ENCODE measurements at places on chromosomes 6 and 20.

DNA sequence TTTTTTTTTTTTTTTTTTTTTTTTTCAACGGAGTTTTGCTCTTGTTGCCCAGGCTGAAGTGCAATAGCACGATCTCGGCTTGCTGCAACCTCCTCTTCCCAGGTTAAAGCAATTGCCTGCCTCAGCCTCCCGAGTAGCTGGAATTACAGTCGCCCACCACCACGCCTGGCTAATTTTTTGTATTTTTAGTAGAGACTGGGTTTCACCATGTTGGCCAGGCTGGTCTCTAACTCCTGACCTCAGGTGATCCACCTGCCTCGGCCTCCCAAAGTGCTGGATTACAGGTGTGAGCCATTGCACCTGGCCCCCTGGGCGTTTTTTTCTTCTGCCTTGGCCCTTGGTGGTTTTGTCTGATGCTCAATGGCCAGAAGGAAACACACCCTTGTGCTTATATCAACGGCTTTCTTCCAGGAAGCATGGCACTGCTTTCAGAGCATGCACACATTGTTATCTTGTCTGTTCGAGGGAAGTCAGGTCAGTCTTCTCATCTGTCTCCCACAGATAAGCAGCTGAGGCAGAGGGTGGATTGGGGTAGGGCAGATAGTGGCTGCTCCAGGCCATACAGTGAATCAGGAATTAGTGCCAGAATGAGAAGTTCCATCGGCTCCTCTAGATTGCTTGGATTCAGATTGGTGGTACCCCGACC is 203.1 kb downstream of the TSHZ2 start:
- H3K36me3 ChIP-seq = no peaks in the 10 kb centered on the region
- H3K4me3 ChIP-seq = no peak overlapping the region
- DNase-seq = no peak
- no peaks in the 10 kb centered on the region for H3K4me1 ChIP-seq
- no peaks in the 10 kb centered on the region for H3K27me3 ChIP-seq
- no peak overlapping the region for H3K27ac ChIP-seq

DNA sequence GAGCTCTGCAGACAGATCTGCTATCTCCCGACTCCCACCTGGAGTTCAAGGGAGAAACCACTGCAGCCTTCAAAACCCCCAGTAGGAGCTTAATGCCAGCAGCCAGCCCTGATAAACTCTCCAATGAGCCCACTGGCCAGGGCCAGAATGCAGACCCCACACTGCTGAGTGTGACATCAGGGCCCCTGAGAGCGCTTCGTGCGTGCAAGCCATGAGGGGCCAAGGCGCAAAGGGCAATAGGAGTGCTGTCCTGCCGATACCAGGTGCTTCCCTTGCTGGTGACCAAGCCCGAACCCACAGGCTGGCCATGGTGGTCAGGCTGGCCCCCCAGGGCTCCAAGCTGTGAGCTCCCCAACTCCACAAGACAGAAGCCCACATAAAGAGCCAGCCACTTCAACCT is 33.2 kb upstream of the CST7 start:
- no peak overlapping the region for H3K4me3 ChIP-seq
- DNase-seq = no peak
- H3K27ac ChIP-seq = no peak overlapping the region
- no peaks in the 10 kb centered on the region for H3K27me3 ChIP-seq
- no peaks in the 10 kb centered on the region for H3K36me3 ChIP-seq

DNA sequence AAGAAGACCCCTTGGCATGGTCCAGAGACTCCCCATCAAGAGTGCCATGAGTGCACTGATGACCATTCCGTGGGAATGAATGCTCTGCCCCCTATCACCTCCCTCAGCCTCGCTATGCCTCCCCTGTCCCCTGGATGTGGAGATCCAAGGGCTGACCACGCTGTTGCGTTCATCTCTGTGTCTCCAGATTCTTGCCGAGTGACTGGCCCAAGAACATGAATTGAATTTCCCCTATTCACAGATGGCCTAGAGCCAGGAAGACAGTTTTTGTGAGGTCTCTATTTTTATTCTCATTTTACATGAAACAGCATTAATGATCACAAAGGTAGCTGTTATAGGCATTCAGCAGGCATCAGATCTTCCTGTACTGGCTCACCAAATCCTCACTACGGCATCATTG is 33.6 kb downstream of the MAFB start:
- H3K27ac ChIP-seq = no peak overlapping the region
- no peaks in the 10 kb centered on the region for H3K36me3 ChIP-seq
- H3K4me3 ChIP-seq = no peak overlapping the region

DNA sequence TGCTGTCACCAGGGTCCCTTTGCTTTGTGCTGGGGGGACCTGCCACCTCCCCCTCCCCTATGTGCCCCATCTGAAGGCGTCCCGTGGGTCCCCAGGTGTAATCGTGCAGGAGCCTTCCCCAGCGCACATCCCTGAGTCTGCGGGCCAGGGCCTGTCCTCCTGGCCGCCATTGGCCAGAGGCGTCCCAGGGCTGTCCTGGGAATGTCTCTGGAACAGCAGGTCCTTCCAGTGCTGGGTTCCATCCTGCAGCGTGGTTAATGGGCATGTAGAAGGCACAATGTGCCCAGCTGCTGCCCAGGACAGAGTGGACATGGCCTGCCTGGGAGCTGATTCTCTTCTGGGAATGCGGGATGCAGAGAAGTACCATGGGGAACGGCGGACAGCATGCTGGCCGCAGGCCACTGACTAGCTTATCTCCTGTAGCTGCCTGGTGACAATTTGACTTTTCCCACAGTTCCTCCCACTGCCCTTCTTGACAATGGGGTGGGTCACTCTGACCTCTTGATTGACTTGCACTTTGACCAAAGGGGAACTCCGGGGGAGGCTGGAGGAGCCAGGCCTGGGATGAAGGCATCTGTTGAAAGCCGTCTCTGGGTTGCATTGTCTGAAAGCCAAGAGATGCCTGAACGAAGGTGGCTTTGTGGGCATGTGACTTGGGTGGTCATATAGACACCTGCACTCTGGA is 64.0 kb downstream of the CTCFL start:
- H3K27ac ChIP-seq = no peak overlapping the region
- H3K36me3 ChIP-seq = no peaks in the 10 kb centered on the region
- no peak overlapping the region for H3K4me3 ChIP-seq
- H3K27me3 ChIP-seq = no peaks in the 10 kb centered on the region
- DNase-seq = no peak

DNA sequence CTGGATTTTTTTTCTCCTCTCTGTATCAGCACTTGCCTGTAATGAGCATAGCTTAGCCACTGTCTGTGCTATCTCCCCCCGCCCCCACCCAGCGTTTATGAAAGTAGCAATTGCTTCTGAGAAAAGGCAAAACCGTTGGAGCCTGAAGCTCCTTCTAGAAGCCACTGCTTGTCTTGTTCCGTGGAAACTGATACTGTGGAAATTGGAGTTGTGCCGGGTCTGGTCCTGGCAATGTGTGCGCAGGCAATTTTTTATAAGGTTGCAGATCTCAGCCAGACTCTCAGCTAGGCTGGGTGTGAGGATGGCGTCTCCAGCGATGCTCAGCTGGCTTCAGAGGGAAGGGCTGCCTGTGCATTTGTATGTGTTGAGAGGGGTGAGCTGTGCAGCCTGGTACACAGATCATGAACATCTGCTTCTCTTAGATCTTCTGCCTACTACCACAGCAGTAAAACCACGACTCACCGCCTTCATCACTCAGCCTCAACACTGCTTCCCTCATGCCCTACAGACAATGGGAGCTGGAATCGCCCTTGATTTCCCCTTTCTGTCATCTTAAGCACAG is 72.4 kb upstream of the GTSF1L start:
- no peak for DNase-seq
- no peak overlapping the region for H3K27ac ChIP-seq
- H3K4me1 ChIP-seq = no peaks in the 10 kb centered on the region
- H3K27me3 ChIP-seq = peaks cover 3% of the 10 kb centered on the region

DNA sequence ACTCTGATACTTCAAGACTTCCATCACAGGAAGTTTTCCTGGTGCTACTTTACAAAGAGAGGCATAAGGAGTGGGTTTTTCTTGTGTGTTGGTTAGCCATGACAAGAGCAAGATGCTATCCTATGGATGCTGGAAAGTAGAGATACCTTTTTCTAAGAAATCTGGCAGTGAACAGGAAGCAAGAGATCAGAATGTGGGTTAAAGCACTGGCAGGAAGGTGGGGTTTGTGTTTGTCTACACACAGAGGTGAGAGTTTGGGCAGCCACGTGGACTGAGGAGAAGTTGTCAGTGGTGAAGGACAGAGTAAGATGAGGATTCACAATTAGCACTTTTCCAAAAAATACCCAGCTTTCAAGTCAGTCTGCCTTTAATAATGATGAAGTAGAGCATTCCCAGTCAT is 17.9 kb downstream of the SLC2A12 start:
- no peaks in the 10 kb centered on the region for H3K36me3 ChIP-seq
- H3K27me3 ChIP-seq = no peaks in the 10 kb centered on the region
- no peak for DNase-seq
- no peaks in the 10 kb centered on the region for H3K4me1 ChIP-seq
- H3K4me3 ChIP-seq = no peak overlapping the region
- no peak overlapping the region for H3K27ac ChIP-seq

- no peaks in the 10 kb centered on the region for H3K27me3 ChIP-seq
- DNase-seq = no peak
- H3K4me3 ChIP-seq = no peak overlapping the region
- no peaks in the 10 kb centered on the region for H3K36me3 ChIP-seq
These were observed 499.3 kb downstream of the CDKAL1 start for GRCh38 chr6:21033575-21034026.

GRCh38 chr20:25541676-25542075 is 43.7 kb downstream of the NINL start:
- H3K4me1 ChIP-seq = peaks cover 25% of the 10 kb centered on the region
- H3K4me3 ChIP-seq = no peak overlapping the region
- DNase-seq = no peak
- H3K36me3 ChIP-seq = no peaks in the 10 kb centered on the region
- H3K27ac ChIP-seq = no peak overlapping the region
- H3K27me3 ChIP-seq = no peaks in the 10 kb centered on the region

DNA sequence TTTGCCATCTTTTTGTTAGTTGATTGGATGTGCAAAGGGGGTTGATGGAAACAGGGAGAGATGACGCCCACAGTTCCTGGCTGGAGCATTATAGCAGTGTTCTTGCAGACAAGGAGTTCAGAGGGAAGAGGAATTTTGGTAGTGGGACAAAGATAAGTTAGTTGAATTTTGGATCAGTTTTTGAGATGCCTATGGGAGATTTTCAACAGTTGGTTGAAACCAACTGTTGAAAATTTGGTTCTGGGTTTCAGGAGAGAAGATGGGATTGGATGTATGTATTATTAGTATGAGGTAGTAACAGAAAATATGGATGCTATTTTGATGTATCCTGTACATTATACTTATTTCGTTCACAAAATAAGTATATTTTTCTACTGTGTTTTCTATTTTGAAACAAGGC is 274.2 kb downstream of the CDKAL1 start:
- DNase-seq = no peak
- no peaks in the 10 kb centered on the region for H3K36me3 ChIP-seq
- H3K27me3 ChIP-seq = no peaks in the 10 kb centered on the region
- no peak overlapping the region for H3K27ac ChIP-seq
- no peaks in the 10 kb centered on the region for H3K4me1 ChIP-seq

DNA sequence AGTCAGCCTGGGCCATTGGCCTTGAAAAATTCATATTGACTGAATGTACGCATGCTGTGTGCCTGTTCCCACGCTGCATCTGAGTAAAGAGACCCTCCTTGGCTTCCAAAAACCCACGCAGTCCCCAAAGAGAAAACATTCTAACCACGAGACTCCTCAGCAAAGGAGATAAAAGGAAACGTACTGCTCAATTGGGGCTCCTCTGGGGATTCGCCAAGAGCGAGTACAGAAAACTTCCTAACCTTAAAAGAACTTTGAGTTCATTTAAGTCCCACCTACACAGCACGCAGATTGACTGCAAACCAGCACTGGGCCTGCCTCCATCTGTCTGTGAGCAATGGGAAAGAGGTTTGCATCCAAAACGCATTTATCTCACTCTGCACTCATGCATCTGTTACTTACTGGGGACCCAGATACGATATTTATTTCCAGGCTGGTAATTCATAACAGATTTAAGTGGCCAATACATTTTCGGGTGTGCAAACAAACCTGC is 505.9 kb upstream of the CHD6 start:
- no peak overlapping the region for H3K4me3 ChIP-seq
- no peaks in the 10 kb centered on the region for H3K36me3 ChIP-seq
- H3K27me3 ChIP-seq = no peaks in the 10 kb centered on the region
- no peaks in the 10 kb centered on the region for H3K4me1 ChIP-seq

- H3K27ac ChIP-seq = no peak overlapping the region
- H3K36me3 ChIP-seq = no peaks in the 10 kb centered on the region
- H3K4me3 ChIP-seq = no peak overlapping the region
- H3K4me1 ChIP-seq = no peaks in the 10 kb centered on the region
- no peak for DNase-seq
- no peaks in the 10 kb centered on the region for H3K27me3 ChIP-seq
These were observed 112.0 kb downstream of the LAMP5 start for GRCh38 chr20:9626357-9626756.

DNA sequence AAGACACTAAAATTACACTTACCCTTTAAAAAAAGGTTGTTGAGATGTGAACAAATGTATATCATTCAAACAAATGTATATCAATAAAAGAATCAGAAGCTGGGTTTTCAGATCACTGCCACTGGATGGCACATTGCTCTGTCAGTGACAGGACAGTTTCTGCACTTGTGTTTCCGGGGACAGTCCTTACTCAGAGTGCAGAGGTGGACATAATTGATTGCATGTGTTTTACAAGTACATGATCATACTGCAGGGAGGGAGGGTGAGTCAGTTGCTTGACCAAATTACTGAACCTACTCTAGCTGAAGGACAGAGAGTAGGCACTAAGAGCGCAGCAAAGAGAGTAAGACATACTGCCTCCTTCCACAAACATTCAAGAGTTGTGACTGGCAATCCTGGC is 302.3 kb downstream of the TENT5A start:
- no peaks in the 10 kb centered on the region for H3K27me3 ChIP-seq
- H3K4me1 ChIP-seq = no peaks in the 10 kb centered on the region
- H3K4me3 ChIP-seq = no peak overlapping the region
- no peak overlapping the region for H3K27ac ChIP-seq
- H3K36me3 ChIP-seq = no peaks in the 10 kb centered on the region

GRCh38 chr6:46720401-46720800 is 14.8 kb downstream of the PLA2G7 start:
- H3K4me1 ChIP-seq = no peaks in the 10 kb centered on the region
- H3K27ac ChIP-seq = no peak overlapping the region
- H3K36me3 ChIP-seq = no peaks in the 10 kb centered on the region
- H3K27me3 ChIP-seq = no peaks in the 10 kb centered on the region

GRCh38 chr6:7373739-7374138 is 15.8 kb downstream of the CAGE1 start:
- H3K27ac ChIP-seq = no peak overlapping the region
- H3K27me3 ChIP-seq = no peaks in the 10 kb centered on the region
- no peaks in the 10 kb centered on the region for H3K36me3 ChIP-seq
- H3K4me1 ChIP-seq = no peaks in the 10 kb centered on the region
- no peak for DNase-seq
- no peak overlapping the region for H3K4me3 ChIP-seq

GRCh38 chr6:122401104-122401503 is 1.7 kb downstream of the HSF2 start:
- H3K4me3 ChIP-seq = peak overlapping the region; percentile 69
- DNase-seq = no peak
- H3K27me3 ChIP-seq = no peaks in the 10 kb centered on the region
- no peak overlapping the region for H3K27ac ChIP-seq
- no peaks in the 10 kb centered on the region for H3K36me3 ChIP-seq
